ENCODE measurements at places on chromosomes 2 and 18. TPM values are rescaled to one million over a fixed set of nuclear protein-coding genes. Genes with fewer than 3 reads are reported as not detected.

Gene TMEM247
- not detected for total RNA-seq

Gene BBS5
- total RNA-seq: 0.35 TPM

Gene KLHL30
- total RNA-seq: 0.07 TPM

Gene CNDP1
- total RNA-seq: not detected

Gene ARHGAP25
- total RNA-seq: 2.5 TPM

DNA sequence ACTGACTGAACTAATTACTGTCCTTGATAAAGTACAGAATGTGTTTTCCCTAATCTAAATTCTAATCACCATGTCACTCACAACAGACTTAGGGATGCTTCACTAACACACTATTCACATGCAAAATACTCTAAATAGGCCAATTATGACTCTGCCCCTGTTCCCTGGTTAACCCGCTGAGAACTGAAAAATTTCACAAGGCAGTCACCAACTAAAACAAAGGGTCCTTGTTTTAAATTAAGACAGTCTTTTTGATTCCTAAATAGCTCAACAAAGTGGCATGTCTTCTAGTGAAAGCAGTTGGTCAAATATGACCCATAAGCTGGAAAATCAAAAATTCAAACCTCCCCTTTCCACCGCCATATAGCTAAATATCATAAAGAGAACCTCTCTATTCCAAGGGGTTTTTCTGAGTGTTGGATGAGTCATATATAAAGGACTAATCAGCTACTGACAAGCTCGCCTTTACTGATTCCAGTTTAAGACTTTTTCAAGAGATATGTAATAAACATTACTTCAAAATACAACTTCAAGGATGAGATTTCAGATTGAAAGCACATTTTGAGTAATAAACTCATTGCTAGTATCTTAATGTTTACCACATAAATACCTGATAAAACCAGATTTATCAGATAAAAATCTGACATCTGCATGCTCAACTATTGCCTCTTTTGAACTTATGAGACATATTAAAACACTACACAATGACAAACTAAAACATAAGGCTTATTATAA, 235.8 kb downstream of the TCF4 start:
- no peak overlapping the region for H3K27ac ChIP-seq
- peaks cover 5% of the 10 kb centered on the region for H3K27me3 ChIP-seq
- H3K36me3 ChIP-seq: no peaks in the 10 kb centered on the region
- peak overlapping the region; percentile 1 for H3K4me3 ChIP-seq

GRCh38 chr2:198106621-198107385, 302.4 kb downstream of the PLCL1 start:
- H3K4me3 ChIP-seq: no peak overlapping the region
- H3K27me3 ChIP-seq: no peaks in the 10 kb centered on the region
- H3K36me3 ChIP-seq: no peaks in the 10 kb centered on the region
- DNase-seq: no peak
- no peaks in the 10 kb centered on the region for H3K4me1 ChIP-seq
- no peak overlapping the region for H3K27ac ChIP-seq

GRCh38 chr18:78129260-78129659, 850.4 kb upstream of the SALL3 start:
- no peaks in the 10 kb centered on the region for H3K27me3 ChIP-seq
- no peak overlapping the region for H3K27ac ChIP-seq
- H3K36me3 ChIP-seq: no peaks in the 10 kb centered on the region
- DNase-seq: no peak

DNA sequence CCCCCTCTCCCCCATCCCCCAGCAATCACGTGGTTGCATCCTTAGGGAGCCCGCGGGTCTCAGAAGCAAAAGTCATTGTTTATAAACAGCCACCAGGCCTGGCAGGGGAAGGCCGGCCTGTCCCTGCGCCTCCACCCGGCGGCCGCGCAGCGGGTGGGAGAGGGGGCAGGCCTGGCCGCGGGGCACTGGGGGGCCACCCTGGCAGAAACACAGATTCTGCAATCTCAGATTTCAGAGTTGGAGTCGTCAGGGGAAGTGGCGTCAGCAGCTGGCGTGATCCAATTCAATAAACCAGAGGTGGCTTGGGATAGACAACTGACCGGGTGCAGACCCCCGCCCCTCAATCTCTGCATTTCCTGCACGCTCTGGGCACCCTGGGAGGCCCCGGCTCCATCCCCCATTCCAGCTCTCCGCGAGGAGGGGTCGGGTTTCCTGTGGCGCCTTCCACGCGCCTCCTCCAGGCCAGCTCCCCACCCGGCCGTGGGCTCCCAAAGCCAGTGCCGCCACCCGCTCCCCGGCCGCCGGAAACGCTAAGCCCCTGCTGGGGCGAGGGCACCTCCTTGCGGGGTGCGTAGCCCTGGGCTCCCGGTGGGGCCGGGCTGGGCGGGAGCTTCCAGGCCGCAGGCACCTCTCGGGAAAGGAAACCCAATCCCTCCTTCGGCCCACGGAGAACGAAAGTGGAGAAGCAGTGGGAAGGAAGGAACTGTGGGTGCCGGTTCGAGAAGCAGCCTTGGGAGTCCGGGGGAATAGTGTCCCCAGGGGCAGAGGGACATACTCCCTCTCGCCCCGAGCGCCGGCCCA, 1.1 kb downstream of the BIN1 start:
- H3K4me1 ChIP-seq: peaks cover 25% of the 10 kb centered on the region
- DNase-seq: peak; percentile 77

GRCh38 chr2:235230821-235231601, 262.8 kb upstream of the AGAP1 start:
- H3K27ac ChIP-seq: no peak overlapping the region
- H3K27me3 ChIP-seq: no peaks in the 10 kb centered on the region
- no peaks in the 10 kb centered on the region for H3K36me3 ChIP-seq

GRCh38 chr2:181553244-181553643, 96.1 kb downstream of the ITGA4 start:
- no peak for DNase-seq
- H3K4me1 ChIP-seq: 0 out of 2 replicates have a peak, but pooled peaks cover 9% of the 10 kb centered on the region
- no peak overlapping the region for H3K27ac ChIP-seq
- H3K36me3 ChIP-seq: no peaks in the 10 kb centered on the region
- H3K27me3 ChIP-seq: no peaks in the 10 kb centered on the region

DNA sequence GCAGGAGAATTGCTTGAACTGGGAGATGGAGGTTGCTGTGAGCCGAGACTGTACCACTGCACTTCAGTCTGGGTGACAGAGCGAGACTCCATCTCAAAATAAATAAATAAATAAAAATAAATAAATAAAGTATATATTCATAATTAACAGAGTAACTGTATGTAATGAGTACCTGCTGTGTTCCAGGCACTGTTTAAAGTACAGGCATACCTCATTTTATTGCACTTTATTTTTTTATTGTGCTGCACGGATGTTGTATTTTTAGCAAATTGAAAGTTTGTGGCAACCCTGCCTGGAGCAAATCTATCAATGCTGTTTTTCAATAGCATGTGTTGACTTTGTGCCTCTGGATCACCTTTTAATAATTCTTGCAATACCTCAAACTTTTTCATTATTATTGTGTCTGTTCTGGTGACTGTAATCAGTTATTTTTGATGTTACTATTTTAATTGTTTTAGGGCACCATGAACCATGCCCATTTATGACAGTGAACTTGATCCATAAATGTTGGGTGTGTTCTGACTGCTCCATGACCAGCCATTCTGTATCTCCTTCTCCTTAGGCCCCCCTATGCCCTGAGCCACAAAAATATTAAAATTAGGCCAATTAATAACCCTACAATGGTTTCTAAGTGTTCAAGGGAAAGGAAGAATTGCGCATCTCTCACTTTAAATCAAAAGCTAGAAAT, 27.5 kb upstream of the CD8A start:
- H3K36me3 ChIP-seq: no peaks in the 10 kb centered on the region
- no peak for DNase-seq
- H3K27me3 ChIP-seq: no peaks in the 10 kb centered on the region
- no peak overlapping the region for H3K4me3 ChIP-seq
- H3K27ac ChIP-seq: no peak overlapping the region

- no peak overlapping the region for H3K4me3 ChIP-seq
- DNase-seq: no peak
- H3K36me3 ChIP-seq: no peaks in the 10 kb centered on the region
- H3K27ac ChIP-seq: no peak overlapping the region
These were observed 113.5 kb downstream of the COLEC12 start for GRCh38 chr18:386994-387393.

GRCh38 chr2:118508282-118508681, 339.2 kb downstream of the EN1 start:
- H3K4me1 ChIP-seq: no peaks in the 10 kb centered on the region
- no peaks in the 10 kb centered on the region for H3K36me3 ChIP-seq

GRCh38 chr2:163565192-163565591, 170.6 kb downstream of the FIGN start:
- H3K27me3 ChIP-seq: no peaks in the 10 kb centered on the region
- H3K36me3 ChIP-seq: no peaks in the 10 kb centered on the region
- DNase-seq: no peak
- no peaks in the 10 kb centered on the region for H3K4me1 ChIP-seq
- no peak overlapping the region for H3K4me3 ChIP-seq

- H3K27me3 ChIP-seq: no peaks in the 10 kb centered on the region
- H3K4me1 ChIP-seq: no peaks in the 10 kb centered on the region
- no peak overlapping the region for H3K27ac ChIP-seq
- no peak overlapping the region for H3K4me3 ChIP-seq
- peak; percentile 62 for DNase-seq
These were observed 231.7 kb downstream of the ARL6IP6 start for GRCh38 chr2:152950126-152950525.

DNA sequence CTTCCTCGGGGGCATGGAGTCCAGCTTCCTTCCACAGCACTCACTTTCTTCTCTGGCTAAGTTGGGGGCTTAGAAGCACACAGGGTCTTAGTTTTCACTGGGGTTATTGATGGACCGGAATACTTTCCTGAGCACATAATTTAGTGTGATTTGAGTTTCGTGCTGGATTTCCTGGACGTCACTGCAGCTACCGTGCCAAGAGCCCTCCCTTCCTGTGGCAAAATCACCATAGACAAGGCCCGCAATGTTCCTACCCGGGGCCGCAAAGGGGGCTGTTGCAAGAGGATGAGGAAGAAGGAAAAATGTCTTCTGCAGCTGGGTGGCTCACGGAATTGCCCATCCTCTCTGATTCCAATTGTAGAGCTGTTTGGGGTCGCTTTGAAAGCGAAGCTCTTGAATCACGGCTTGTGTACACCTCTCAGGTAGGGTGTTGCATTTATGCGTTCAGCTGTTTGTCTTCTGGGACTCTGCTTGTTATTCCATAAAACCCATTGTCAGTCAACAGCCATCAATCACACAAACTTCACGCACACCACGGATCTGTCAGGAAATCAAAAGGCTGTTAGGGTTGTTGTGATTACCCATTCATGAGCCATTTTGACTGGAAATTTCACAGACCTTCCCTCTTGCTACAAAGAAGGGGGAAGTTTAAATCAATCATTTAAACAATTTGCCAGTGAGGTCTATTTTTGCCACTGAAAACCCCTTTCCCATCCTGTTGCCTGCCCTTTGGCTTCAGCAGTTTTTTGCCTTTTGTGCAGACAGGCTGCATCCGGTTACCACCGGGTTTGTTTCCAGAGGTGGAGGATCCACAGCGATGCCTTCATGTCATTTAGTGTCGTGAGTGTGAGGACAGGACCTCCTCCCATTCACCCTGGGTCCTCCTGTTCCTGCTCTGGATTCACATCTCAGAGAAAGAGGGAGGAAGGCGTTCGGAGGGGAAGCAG, 36.0 kb downstream of the SMIM21 start:
- H3K27ac ChIP-seq: no peak overlapping the region
- DNase-seq: no peak
- H3K36me3 ChIP-seq: no peaks in the 10 kb centered on the region
- no peaks in the 10 kb centered on the region for H3K4me1 ChIP-seq

DNA sequence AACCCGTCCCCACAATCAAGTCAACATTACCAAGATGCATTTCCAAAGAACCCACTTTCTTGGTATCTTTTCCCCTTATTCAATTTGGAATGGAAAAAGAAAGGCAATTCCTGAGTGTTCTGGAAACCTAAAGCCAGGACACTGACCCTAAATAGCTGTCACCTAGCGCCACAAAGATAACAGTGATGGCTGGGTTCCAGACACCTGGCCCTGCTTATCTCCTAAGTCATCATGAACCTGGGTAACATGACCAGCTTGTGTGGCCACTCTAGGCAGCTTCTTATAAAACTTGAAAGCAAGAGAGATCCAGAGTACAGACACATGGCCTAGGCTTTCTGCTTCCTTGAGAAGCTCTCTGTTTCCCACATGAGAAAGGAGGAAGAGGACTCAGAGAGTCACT, 95.4 kb downstream of the BOD1L2 start:
- no peaks in the 10 kb centered on the region for H3K27me3 ChIP-seq
- no peak overlapping the region for H3K27ac ChIP-seq
- H3K4me3 ChIP-seq: no peak overlapping the region

DNA sequence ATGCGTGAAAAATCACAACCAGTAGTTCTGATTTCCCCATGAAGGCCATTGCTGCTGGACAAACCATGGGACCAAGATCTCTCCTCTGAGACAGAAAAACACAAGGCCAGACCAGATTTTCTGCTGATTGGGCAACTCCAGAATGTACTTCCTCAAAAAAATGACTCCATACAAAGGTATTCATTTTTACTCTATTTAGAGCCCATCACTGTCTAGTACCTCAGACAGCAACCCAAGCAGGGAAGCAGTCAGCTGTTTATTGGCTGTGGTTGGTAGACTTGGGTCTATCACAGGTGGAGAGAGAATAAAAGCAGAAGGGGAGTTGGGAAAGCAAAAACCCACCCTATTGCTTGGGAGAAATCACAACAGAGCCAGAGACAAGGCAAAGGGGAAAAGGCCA, 219.9 kb downstream of the PIK3C3 start:
- H3K27me3 ChIP-seq: no peaks in the 10 kb centered on the region
- no peaks in the 10 kb centered on the region for H3K4me1 ChIP-seq
- DNase-seq: peak; percentile 19
- H3K36me3 ChIP-seq: no peaks in the 10 kb centered on the region
- H3K27ac ChIP-seq: no peak overlapping the region

DNA sequence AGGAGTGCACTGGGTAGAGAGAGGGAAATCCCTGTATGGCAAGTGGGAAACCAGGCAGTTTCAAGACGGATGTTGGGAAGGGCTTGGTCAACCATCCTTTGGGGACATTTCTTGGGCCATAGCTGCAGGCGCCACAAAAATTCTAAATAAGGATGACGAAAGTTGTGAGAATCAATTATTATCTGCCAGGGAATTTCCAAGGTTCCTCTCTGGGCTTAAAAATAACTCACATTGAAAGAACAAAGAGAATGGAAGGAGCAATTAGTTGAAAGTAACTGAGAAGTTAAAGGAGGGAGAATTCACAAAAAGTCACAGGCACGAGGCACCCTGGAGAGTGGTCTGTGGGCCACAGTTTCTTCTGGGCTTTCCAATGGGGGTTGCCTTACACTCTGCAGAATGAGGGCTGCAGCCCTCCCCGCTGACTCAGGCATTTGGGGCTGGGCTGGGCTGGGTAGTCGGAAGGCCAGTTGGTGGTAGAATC, 195.7 kb downstream of the SMAD7 start:
- no peaks in the 10 kb centered on the region for H3K4me1 ChIP-seq
- no peaks in the 10 kb centered on the region for H3K36me3 ChIP-seq
- DNase-seq: no peak
- H3K27ac ChIP-seq: no peak overlapping the region
- H3K4me3 ChIP-seq: no peak overlapping the region

All from GM23338 (cell line).